ENCODE measurements at places on chromosomes 4 and X. TPM values are rescaled to one million over a fixed set of nuclear protein-coding genes. Genes with fewer than 3 reads are reported as not detected.

- no peak overlapping the region for H3K4me3 ChIP-seq
- no peak for DNase-seq
- no peak overlapping the region for H3K27ac ChIP-seq
- H3K4me1 ChIP-seq = no peaks in the 10 kb centered on the region
Observed at GRCh38 chrX:679291-679979, 48.8 kb downstream of the SHOX start.

The DNAAF6 gene
- not detected for total RNA-seq

The PYURF gene
- 121 TPM for total RNA-seq

DNA sequence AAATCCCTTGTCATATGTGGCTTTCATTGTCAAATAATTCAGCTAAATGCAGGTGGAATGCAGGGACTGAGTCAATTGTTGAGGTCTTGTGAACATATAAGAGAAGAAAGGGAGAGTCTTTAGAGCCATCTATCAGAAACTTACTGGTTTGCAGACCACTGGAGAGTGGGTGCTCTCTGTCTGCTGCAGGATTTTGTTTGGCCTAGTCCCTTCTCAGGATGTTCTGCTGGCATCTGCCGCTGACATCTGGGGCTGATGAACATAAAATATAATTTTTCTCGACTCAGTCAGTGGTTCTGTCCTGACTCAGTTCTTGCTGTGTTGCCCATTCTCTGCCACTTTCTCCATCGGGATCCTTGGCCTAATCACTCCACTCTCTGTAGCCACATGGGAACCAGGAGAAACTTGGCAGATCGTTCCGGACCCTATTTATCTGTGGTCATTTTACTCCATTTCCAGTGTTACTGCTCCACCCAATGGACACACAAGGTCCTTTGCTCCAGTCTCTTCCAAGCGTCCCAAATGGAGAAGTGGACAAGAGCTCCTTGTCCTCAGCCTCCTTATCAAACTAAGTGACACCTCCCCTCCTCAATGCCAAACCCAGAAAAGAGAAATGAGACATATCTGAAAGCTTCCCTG is 436.2 kb downstream of the FAT4 start:
- no peaks in the 10 kb centered on the region for H3K27me3 ChIP-seq
- no peaks in the 10 kb centered on the region for H3K36me3 ChIP-seq
- peak; percentile 23 for DNase-seq
- no peak overlapping the region for H3K4me3 ChIP-seq

DNA sequence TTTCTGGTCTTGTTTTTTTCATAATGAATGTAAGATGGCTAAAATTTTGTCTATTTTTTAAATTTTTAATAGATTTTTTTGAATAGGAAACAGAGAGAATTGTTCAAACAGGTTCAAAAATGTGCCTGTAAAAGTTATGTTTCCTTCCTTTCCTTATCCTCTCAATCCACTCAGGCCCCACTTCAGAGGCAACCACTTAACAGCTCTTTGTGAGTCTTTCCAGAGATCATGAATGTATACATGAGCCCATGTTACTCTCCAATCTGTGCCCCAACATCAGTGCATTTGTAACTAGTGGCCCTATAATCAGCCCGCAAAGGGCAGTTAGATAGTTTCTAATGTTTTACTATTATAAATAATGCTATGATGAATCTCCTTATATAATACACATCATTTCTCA is 14.0 kb downstream of the CFI start:
- H3K27me3 ChIP-seq = no peaks in the 10 kb centered on the region
- no peaks in the 10 kb centered on the region for H3K4me1 ChIP-seq
- H3K27ac ChIP-seq = no peak overlapping the region
- no peaks in the 10 kb centered on the region for H3K36me3 ChIP-seq

- no peaks in the 10 kb centered on the region for H3K27me3 ChIP-seq
- H3K36me3 ChIP-seq = peaks cover 12% of the 10 kb centered on the region
- H3K27ac ChIP-seq = no peak overlapping the region
- no peaks in the 10 kb centered on the region for H3K4me1 ChIP-seq
- no peak for DNase-seq
- no peak overlapping the region for H3K4me3 ChIP-seq
Observed at GRCh38 chr4:185171373-185172071, 28.5 kb downstream of the SLC25A4 start.

The MOB1B gene
- total RNA-seq = 4.0 TPM

GRCh38 chr4:120850018-120850599 is 72.4 kb downstream of the PRDM5 start:
- DNase-seq = no peak
- H3K4me1 ChIP-seq = no peaks in the 10 kb centered on the region
- H3K4me3 ChIP-seq = no peak overlapping the region
- no peak overlapping the region for H3K27ac ChIP-seq
- no peaks in the 10 kb centered on the region for H3K27me3 ChIP-seq

DNA sequence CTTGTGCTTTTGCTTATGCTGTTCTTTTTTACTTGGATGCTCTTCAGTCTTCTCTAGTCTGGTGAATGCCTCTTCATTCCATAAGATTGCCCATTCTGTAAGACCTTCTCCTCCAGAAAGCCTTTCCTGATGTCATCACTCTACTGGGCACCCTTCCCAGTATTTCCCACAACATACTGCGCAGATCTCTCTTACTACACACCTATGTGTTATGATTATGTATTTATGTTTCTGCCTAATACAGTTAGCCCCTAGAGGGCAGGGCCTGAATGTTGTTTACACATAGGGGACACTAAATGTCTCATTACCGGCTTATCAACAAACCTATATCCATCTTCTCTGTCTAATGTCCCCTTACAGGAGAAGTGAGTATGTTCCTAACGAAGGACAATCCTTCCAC is 21.1 kb downstream of the AIFM1 start:
- H3K4me1 ChIP-seq = no peaks in the 10 kb centered on the region
- H3K4me3 ChIP-seq = no peak overlapping the region
- DNase-seq = no peak

DNA sequence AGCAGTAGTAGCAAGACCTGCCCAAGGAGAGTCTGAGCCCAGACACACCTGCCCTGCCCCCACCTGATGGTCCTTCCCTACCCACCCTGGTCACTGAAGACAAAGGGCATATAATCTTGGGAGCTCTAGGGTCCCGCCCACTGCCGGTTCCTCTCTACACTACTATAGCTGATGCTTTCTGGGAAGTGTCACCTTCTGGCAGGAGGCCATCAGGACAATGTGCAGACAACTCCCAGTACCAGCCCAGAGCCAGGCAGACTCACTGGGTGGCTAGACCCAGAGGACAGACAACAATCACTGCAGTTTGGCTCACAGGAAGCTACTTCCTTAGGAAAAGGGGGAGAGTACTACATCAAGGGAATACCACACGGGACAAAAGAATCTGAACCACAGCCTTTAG is 312.7 kb downstream of the SPRY1 start:
- DNase-seq = peak; percentile 2
- H3K4me3 ChIP-seq = no peak overlapping the region
- no peaks in the 10 kb centered on the region for H3K36me3 ChIP-seq
- no peaks in the 10 kb centered on the region for H3K4me1 ChIP-seq
- no peaks in the 10 kb centered on the region for H3K27me3 ChIP-seq

- H3K27me3 ChIP-seq = 0 out of 2 replicates have a peak, but pooled peaks cover 1% of the 10 kb centered on the region
- DNase-seq = no peak
- H3K36me3 ChIP-seq = no peaks in the 10 kb centered on the region
- no peaks in the 10 kb centered on the region for H3K4me1 ChIP-seq
- H3K27ac ChIP-seq = no peak overlapping the region
Observed at GRCh38 chr4:10587296-10587695, 97.3 kb downstream of the CLNK start.

Data from HepG2 (cell line).